Stimulated activated memory B cell treated with anti-CD40 and anti-IgM and Interleukin-4, amounts not matched to agents 10 μg/mL and 1 μg/mL and 100 μg/mL, for 72 hours (primary cell): ENCODE measurements at places on chromosomes 11 and 22.

DNA sequence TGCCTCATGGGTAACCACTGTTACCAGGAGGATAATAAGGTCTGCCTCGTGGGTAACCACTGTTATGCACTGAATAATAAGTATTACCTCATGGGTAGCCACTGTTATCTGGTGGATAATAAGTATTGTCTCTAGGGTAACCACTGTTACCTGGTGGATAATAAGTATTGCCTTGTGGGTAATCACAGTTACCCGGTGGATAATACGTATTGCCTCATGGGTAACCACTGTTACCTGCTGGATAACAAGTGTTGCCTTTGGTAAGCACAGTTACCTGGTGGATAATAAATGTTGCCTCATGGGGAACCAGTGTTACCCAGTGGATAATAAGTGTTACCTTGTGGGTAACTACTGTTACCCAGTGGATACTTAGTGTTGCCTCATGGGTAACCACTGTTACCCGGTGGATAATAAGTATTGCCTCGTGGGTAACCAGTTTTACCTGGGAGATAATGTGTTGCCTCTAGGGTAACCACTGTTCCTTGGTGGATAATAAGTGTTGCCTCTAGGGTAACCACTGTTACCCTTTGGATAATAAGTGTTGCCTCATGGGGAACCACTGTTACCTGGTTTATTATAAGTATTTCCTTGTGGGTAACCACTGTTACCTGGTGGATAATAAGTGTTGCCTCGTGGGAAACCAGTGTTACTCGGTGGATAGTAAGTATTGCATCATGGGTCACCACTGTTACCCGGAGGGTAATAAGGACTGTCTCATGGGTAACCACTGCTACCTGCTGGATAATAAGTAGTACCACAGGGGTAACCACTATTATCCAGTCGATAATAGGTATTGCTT lies 10.6 kb upstream of the NXPE4 start:
- ATAC-seq = no peak
- H3K27me3 ChIP-seq = no peaks in the 10 kb centered on the region
- no peaks in the 10 kb centered on the region for H3K4me1 ChIP-seq
- no peak overlapping the region for H3K4me3 ChIP-seq
- H3K36me3 ChIP-seq = no peaks in the 10 kb centered on the region

GRCh38 chr22:18067548-18068341 lies 10.0 kb upstream of the PEX26 start:
- peaks cover 65% of the 10 kb centered on the region for H3K4me1 ChIP-seq
- no peak overlapping the region for H3K4me3 ChIP-seq
- peak overlapping the region; percentile 78 for H3K27ac ChIP-seq
- H3K36me3 ChIP-seq = no peaks in the 10 kb centered on the region
- ATAC-seq = no peak

GRCh38 chr11:62645671-62645945 lies 805 bp downstream of the GANAB start:
- H3K4me1 ChIP-seq = peaks cover 44% of the 10 kb centered on the region
- H3K36me3 ChIP-seq = peaks cover 5% of the 10 kb centered on the region
- H3K4me3 ChIP-seq = peak overlapping the region; percentile 98
- H3K27me3 ChIP-seq = no peaks in the 10 kb centered on the region
- no peak for ATAC-seq
- peak overlapping the region; percentile 93 for H3K27ac ChIP-seq

DNA sequence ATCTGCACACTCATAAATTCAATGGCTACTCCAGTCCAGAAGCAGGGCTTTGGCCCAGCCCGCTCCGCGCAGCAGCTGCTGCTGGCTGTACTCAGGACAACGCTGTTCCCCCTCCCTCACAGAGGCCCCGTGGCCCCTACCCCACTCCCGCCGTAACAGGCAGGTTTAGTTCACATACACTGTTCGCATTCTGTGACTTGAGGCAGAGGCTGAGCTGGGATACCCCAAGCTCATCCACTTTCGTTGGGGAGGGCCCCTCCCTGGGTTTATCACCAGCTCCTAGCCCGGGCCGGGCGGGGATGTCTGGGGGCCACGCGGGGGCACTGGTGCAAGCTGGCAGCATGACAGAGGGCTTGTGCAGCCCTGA lies 52.4 kb downstream of the SYT13 start:
- no peak overlapping the region for H3K27ac ChIP-seq
- H3K27me3 ChIP-seq = peaks cover 35% of the 10 kb centered on the region
- no peak overlapping the region for H3K4me3 ChIP-seq
- H3K4me1 ChIP-seq = no peaks in the 10 kb centered on the region

DNA sequence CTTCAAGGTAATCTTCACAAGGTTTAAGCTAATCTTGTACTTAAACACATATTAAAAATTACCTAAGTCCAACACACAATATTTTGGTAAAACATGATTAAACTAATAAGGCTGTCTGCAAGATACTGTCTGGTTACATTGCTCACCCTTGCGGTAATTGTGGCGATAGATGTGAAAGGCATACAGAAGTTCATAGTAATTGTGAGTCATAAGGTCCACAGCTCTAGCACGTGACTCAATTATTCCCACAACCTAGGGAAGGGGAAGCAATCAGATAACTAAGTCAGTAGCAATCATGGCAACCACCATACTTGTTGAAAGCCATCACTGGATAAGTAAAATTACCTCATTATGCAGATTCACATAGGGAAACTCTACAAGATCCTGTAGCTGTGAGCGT lies 30.5 kb upstream of the FNBP4 start:
- peak overlapping the region; percentile 49 for H3K27ac ChIP-seq
- H3K36me3 ChIP-seq = peaks cover 48% of the 10 kb centered on the region
- no peak overlapping the region for H3K4me3 ChIP-seq
- peak; percentile 31 for ATAC-seq
